ENCODE measurements at places on chromosomes 2 and 18.

DNA sequence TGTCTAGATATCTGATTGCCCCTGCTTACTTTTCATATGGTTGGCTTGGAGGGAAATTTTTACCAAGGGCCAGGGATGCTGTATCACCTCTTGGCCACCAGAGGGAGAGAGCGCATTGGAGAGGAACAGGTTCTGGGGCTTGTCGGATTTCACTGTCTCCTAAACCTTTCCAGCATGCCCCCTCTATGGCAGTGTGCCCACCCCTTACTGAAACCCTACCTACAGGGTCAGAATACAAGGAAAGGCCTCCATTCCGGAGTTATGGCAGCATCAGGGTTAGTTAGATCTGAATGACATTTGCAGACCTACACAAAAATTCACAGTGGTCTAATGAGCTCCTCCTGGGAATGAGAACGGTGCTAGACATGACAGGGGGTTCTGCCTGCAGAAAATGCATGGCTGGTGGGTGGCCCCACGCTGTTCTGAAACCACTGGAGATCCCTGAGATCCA lies 5.8 kb downstream of the SLC14A2 start:
- DNase-seq: peak; percentile 12

DNA sequence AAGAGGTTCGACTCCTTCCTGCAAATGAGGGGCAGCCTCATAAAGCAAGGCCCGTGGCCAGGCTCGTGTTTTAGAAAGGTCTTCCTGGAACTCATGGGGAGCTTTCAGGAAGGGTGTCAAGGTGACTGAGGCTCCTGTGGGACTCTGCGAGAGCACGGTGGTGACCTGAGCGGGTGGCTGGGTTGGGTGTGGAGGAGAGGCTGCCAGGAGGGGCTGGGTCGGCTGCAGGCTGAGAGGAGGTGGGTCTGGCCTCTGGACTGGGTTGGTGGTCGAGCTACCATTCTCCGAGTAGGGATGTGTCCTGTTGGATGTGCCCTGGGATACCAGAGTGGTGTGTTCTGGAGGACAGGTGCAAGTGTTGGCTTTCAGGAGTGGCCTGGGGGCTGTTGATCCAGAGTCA lies 86.4 kb downstream of the DGKD start:
- no peak for DNase-seq

DNA sequence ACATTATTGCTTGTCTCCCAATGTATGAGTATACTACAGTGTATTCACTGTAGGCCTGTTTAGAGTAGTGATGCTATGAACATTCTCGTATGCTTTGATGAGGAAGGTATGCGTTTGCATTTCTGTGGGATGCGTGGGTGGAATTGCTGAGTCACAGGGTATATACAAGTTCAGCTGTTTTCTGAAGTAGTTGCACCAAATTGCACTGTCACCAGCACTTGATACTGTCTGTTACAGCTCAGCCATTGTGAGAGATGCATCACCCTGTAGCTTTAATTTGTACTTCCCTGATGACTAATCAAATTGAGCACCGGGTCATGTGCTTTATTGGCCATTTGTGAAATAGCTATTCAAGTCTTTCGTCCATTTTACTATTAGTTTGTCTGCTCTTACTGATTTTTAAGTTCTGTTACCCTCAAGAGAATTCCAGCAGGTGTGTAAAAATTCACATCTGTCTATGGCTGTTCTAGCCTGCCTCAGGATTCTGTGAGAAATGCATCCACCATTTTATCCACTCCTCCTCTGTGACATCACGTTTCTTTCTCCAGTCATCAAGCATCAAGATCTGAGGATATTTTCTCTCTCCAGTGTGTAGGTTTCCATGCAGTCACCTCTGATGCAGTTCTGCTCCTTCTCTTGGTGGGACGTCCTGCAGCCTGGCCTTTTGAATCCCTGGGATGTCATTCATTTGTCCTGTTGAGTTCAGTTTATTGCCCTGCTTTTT lies 72.5 kb downstream of the DGKD start:
- peak; percentile 73 for DNase-seq

DNA sequence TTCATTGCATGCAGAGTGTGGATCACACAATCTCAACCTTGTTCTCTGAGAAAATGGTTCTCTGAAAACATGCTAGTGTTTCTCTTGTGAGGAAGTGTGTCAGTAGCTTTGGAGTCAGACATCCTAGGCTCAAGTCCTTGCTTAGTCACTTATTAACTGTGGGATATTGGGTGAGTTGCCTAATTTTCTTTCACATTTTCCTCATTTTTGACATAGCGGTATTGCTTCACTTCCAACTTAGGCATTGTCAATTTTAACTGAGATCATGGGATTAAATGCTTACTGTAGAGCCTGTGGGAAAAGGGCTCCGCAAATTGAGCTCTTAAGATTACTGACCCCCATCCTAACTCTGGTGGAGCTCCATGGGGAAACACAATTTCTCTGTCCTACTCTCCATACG lies 622.2 kb downstream of the CNTNAP5 start:
- no peak for DNase-seq

DNA sequence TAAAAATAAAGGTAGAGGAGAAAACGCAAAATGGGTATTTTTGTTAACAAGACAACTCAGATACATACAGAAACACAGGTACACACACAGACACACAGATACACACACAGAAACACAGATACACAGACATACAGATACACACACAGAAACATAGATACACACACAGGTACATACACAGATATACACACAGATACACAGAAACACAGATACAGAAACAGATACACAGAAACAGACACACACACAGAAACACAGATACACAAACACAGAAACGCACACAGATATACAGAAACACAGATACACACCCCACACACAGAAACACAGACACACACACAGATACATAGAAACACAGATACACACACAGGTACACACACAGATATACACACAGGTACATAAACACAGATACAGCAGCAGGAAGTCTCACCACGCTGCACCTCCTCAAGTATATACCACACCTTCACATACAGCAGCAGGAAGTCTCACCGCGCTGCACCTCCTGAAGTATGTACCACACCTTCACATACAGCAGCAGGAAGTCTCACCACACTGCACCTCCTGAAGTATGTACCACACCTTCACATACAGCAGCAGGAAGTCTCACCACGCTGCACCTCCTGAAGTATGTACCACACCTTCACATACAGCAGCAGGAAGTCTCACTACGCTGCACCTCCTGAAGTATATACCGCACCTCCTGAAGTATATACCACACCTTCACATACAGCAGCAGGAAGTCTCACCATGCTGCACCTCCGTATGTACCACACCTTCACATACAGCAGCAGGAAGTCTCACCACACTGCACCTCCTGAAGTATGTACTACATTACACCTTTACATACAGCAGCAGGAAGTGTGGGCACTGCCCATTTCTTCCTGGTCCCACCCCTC lies 250.5 kb downstream of the HDAC4 start:
- no peak for DNase-seq

DNA sequence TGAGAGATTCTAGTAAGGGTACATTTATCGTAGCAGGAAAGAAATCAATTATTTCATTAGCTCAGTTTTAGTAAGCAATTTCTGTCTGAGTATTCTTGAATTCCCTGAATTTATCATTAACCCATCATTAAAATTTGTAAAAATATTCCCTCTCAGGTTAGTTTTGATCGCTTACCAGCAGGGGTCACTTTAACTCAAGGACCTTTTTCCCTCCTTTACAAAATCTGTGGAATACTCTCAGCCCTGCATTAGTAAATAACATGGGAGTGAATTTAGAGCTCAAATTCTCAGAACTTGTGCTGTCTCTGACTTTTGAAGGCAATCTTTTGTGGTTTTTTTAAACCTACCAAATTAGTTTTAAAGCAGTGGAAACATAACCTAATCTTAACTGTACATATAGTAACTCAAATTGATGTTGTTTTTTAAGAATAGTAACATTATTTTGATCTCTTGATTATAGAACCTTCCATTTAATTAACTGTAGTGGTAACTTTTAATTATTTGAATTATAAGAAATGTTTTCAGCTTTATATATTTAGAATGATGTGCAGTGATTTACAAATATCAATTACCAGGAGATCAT lies 97.2 kb downstream of the AGPS start:
- DNase-seq: no peak

DNA sequence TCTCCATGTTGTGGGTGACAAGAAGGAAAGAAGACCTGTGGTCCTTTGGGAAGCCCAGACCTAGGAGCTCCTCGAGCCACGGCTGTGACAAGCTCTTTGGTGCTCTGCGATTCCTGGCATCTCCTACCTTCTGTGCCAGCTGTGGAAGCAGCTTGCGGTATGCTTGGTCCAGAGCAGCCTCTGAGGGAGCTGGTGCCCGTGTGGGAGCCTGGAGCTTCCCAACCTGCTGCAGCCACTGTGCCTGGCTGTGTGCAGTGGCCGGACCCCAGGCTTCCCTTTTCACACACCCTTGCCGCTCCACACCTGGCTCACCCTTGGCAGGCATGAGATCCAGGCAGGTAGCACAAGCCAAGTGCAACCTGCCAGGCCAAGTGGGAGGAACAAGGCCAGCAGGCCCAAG lies 1328.6 kb upstream of the SLC39A10 start:
- DNase-seq: no peak

DNA sequence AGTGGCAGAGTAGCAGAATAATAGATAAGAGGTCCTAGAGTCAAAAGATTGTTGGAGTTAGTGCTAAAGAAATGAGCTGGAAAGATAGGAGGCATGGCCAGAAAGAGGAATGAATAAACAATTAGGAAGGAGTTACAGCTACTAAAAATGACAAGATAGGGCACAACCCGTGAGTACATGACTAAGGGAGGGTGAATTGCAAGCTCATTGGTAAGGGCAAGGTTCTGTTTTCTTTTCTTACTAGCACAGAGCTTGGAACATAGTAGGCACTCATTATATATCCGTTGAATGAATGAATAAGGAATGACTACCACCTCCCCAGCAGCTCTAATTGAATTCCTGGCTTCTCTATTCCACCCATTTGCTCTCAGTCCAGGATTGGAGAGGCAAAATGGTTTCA lies 5.7 kb upstream of the MARCO start:
- DNase-seq: no peak

DNA sequence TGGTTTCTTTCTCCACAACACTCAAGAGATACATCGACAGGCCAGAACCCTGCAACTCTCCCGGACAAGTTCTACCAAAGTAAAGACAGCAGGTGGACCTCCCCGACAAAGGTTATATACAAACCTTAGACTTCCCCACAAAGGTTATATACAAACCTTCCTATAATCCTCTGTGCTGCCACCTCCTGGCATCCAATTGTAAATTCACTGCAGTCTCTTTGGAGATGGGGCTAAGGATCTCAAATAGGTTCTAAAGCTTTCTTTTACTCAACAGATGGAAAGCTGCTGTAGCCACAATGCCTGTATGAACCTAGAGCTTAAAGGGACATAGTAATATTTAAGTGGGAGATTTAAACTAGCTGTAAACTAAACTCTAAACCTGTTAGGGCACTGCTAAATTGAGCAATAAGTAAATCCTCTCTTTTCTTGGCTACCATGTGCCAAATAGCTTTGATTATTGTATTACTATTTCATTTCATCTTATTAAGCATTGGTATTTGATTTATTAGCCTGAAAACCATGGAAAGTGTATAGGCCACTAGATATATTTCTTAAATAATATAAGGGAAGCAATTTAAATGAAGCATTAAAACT lies 9.8 kb upstream of the MREG start:
- DNase-seq: peak; percentile 30

GRCh38 chr2:44642123-44642857 lies 280.5 kb downstream of the CAMKMT start:
- DNase-seq: no peak

DNA sequence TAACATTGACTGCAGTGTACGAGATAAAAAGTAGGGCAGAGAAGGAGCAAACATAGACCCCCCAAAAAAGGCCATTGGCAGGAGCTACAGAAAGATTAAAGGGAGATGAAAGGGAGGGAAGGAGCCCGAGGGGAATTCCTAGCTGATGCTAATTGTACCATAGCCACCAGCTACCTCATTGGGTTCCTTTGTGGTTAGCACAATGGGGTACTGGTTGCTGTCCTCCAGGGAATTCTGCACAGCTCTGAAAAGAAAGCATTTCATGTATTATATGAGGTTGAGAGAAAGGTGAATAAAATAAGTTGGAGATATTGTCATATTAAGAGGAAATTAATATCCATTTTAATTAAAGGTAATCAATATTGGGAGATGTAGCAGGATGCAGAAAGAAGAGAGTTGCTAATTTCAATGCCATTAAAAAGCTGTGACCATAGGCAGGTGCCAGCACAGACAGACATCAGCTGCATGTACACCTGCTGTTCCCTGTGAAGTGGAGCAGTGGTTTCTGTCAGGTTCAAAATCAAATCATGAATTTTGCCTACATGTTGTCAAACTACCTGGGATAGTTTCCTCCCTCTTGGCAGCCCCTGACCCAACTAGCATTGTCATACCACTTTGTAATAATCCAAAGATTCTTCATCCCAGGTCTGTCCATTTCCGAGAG lies 185.4 kb upstream of the DLGAP1 start:
- no peak for DNase-seq

All from stimulated activated CD4-positive, alpha-beta T cell treated with anti-CD3 and anti-CD28 coated beads, Interleukin-12 subunit alpha, Interleukin-12 subunit beta, amount 100 ng/mL, for 48 hours (primary cell).